ENCODE measurements at places on chromosomes 7 and 10.

DNA sequence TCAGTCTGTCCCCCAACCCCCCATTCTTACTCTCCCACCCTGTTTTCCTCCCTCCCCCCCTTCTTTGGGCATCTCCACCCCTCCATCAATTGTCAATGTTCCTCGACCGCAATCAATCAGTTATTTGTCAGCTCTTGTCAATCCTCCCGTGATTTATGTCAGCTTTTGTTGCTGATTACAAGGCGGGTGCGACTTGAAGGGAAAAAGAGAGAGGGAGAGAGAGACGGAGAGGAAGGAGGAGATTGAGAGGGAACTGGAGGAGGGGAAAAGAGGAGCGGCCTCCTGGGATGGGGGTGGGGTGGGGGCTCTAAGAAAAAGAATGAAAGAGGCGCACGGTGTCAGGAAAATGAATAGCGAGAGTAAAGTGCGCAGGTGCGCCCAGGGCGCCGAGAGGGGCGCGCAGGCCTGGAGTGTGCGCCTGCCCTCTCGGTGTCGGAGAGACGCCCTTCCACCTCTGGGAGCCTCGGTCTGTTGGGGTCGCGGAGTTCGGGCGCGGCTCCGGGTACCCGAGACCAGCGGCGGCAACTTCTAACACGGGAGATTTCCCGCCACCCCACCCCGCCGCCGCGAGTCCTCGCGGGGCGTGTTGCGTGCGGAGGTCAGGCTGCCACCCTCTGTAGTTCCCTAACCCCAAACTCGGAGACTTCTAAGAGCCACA, 1.1 kb upstream of the ZNF503 start:
- no peak for DNase-seq

DNA sequence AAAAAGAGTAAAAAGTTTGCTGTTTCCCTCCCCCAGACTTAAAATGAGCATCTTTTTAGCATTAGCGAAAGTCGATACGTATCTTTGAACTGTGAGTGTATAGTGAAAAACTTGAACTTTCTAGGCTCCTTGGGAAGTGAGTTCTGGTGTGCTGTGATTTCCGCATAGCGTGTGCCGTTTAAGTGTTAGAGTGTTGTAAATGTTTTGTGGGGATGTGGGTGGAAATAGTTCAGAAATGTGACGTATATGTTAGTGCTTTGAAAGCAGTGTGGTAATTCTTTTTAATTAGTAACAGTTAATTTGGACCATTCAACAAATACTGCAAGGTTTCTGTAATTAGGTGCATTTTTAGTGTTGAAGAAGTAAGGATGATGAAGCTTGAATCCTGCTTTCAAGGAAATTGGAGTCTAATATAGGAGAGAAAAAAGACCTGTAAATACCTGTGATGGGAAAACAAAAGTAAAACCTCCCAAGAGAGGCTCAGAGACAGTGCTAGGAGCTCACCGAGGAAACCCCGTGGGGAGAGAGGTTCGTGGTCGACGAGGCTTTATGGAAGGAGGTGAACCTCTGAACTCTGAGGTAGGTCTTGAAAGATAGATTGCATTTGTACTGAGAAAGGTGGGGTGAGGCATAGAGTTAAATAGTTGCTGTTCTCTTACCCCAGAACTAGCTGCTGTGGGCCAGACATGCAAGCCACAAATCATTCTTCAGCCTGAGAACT, 40.8 kb downstream of the RBM33 start:
- DNase-seq, result no peak

- DNase-seq, result peak; percentile 31
These were observed 95.1 kb upstream of the DIP2C start for GRCh38 chr10:784403-785088.

DNA sequence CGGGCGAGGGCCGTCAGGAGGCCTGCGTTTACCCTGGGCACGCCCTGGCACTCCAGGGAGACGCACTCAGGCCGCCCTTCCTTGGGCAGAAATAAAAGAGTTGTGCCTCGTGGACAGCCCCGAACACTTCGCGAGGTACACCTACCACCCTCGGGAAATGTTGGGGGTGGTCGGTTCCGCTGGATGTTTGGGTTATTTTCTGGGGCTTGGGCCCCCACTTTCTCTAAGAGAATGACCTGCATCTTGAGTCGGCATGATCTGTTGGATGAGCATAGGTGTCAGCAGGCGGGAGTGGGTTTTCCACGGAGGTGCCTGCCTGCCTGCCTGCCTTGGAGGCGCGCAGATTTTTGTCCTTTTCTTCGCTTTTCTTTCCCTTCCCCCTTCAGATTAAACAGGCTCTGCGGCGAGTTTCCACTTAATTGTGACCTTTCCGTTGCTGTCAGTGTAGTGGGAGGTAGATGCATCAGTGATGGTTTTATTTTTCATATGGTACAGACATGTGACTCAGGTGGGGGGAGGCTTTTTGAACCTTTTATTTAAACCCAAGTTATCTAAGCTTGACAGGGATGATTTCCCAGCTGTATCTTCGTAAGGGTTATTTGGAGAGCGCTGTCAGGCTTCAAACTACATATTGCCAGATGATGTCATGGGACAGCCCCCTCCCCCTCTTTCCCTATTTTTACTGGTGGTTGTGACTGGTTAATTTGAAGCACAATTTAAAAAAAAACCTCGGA, 661 bp downstream of the HECTD2 start:
- no peak for DNase-seq

- no peak for DNase-seq
These were observed 3.3 kb downstream of the PLXDC2 start for GRCh38 chr10:19819419-19820033.

DNA sequence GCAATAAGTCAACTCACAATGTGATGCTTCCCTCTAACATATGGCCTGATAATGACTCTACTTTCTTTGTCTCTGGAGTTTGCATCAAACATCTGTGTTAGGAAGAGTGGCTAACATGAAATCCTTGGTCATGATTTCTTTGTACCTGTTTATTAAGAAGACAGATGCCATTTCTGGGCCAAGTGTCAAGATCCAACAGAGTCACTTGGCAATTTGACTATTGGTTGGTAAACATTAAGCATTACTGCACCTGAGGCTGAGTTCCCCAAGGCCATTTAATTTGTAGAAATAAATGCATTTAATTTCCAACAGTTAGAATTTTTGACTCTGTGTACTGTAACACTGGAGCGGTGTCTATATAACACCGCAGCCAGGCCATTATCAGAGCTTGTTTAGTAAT, 403.7 kb downstream of the GALNT17 start:
- no peak for DNase-seq

- no peak for DNase-seq
These were observed at the start of gene RBP4 for GRCh38 chr10:93601146-93601773. Gene RBP4 (minus strand): TSS chr10:93601235. CDS start chr10:93601028, 207 bp downstream.

DNA sequence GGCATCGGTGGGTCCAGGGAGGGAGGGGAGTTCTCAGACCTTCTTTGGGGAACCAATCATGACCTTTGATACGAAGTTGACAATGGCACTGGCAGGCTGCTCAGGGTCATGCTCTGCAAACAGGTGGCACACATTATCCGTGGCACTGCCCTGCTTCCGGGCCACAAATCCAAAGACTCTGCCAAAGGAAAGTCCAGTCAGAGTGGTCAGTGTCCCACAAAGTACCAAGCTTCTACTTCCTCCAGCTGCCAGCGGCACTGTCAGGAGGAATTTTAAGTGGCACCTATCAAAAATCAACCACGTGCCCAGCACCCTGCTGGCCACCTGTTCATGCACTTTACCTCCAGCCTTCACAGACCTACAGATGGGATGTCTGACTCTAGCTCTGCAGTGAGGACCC, 303.9 kb downstream of the TNS3 start:
- DNase-seq, result no peak

- DNase-seq, result no peak
These were observed 67.1 kb downstream of the TNS3 start for GRCh38 chr7:47514818-47515217.

DNA sequence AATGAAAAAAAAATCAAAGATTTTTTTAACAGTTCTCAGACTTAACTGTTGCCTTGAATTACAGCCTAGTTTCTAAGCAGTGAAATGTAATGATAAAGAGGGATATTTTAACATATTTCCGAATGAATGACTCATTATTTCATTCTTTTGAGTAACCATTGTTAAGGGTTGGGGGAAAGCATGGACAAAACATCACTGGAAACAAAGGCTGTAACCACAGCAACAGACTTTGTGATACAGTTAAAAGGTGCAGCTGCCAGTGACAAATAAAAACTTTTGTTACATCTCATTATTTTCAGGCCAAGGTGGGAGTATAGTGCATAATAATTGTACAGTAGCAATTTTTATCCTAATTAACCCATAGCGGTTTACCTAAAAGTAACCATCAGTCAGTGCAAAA, 172.6 kb downstream of the LRRTM3 start:
- no peak for DNase-seq

GRCh38 chr7:102387064-102387463, 9.1 kb upstream of the PRKRIP1 start:
- DNase-seq, result no peak

DNA sequence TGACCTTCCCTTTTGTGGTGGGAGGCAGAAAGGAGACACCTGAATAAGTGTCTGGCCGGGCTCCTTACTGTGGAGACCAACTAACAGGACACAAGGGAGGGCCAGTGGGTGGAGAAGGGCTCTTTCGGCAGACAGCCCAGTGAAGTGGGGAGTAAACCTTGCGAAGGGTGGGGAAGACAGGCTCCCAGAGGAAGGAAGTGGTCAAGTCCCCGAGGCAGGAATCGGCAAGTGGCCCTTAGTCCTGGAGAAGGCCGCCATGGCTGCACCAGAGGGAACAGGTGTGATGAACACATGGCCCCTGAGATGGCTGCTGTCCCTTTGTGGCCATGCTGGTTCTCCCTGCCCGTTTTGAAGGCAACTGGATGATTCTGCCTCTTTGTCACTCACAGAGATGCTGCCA, 187.2 kb upstream of the IGFBP3 start:
- DNase-seq, result no peak

DNA sequence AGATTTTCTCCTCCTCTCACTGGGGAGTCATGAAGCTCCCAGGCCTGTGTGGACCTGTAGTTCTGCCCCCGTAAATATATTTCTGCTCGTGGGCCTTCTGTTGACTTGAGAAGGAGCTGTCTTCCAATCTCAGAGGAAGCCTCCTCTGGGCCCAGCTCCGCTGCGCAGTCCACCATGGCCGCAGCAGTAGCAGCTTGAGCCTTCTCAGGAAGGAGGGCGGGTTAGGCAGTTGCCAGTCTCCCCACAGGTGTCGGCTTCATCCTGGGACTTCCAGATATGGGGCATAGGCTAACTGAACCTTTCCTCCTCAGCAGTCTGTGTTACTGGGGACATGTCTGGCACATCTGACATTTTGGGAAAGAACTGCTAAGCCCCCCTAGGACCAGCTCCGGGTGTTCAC, 62.9 kb upstream of the TRIM8 start:
- no peak for DNase-seq

DNA sequence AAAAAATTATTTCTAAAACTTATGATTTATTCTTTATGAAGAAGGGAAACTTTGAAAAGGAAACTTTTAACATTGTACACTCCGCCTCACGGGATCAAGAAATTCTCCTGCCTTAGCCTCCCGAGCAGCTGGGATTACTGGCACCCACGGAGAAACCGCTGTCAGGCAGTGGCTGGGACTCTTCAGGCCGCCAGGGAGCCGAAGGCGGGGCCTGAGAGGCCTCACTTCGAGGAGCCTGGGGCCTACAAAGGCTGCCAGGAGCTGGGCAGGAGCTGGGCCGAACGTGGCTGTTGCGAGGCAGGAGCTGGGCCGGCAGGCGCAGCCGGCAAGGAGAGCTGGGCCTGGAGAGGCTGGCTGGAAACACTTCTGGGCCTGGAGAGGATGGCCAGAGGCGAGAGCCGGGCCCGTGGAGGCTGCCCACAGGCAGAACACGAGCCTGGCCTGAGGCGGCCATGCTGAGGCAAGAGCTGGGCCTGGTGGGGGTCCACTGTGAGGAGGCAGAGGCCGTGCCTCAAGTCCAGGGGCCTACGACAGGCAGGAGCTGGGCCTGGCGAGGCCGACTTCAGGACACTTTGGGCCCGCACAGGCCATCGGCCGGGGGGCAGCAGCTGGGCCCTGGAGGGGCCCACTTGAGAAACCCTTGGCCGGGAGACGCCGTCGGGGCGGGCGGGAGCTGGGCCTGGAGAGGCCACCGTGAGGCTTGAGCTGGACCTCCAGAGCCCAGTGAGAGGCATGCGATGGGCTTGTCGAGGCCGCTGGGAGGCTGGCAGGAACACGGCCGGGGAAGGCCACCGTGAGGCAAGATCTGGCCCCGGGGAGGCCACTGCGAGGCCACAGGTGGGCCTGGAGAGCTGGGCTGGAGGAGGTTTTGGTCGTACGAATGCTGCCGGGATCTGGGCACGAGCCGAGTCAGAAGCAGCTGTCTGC, 23.7 kb downstream of the MDH2 start:
- no peak for DNase-seq

GRCh38 chr7:112908086-112908485, 117.9 kb upstream of the TMEM168 start:
- DNase-seq, result no peak

DNA sequence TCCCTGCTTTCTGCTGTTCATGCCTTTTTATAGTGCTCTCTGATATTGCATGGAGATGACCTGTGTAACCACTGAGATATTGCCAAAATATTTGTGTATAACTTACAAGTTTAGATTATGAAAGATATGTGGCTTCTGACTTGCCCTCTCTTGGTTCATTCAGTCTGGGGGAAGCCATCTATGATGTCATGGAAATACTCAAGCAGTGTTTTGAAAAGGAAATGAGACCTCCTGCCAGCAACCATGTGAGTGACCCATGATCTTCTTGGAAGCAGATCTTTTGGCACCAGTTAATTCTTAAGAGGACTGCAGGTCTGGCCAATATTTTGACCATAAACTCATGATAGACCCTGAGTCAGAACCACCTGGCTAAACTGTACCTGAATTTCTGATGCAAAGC, 183.0 kb downstream of the THSD7A start:
- DNase-seq, result no peak

- DNase-seq, result no peak
These were observed 166.7 kb downstream of the DNAJB9 start for GRCh38 chr7:108736221-108736891.

DNA sequence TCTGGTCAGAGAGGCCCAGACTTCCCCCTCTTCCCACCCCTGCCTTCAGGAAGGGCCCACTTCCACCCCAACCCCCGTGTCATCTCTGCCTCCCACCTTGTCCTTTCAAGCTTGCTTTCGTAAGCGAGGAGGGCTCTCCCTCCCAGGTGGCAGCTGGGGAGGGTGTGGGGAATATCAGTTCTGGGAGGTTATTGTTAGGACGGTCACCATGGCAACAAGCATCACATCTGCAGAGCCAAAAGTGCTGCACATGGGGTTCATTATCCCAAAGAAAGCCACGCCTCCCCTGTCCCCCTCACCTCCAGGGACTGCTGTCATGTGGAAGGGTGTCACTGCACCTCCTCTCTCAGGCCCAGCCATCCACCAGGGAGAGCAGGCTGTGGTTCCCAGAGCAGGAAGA, 2.6 kb upstream of the CAMK2B start:
- DNase-seq, result no peak

GRCh38 chr7:98357751-98358161, 43.1 kb downstream of the BAIAP2L1 start:
- no peak for DNase-seq

GRCh38 chr10:129586898-129587443, 119.9 kb downstream of the MGMT start:
- no peak for DNase-seq

GRCh38 chr7:82542665-82543064, 99.1 kb upstream of the CACNA2D1 start:
- DNase-seq, result no peak

- DNase-seq, result no peak
These were observed 944.0 kb upstream of the C7orf33 start for GRCh38 chr7:147646568-147646967.

GRCh38 chr10:31583293-31583692, 264.3 kb downstream of the ZEB1 start:
- DNase-seq, result no peak

Data from AG09319 (cell line).